ENCODE measurements at places on chromosomes 13 and 19.

DNA sequence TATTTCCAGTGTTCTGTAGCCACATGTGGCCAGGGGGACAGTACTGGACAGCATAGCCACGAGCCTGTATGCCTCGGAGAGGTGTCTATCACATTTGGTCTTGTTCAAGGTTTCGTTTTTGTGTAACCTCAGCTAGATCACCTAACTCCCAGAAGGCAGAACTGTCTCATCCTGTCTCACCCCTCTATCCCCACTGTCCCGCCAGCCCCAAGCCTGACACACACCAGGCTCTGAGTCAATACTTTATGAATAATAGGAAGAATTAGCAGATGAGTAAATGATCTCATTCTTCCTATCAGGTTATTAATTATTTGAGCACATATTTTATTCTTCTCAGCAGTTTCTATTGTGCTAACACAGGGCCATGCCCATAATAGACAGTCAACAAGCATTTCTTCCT, 132.2 kb downstream of the NUFIP1 start:
- no peak for DNase-seq

GRCh38 chr13:79435561-79435990, 29.5 kb upstream of the RBM26 start:
- DNase-seq, result no peak

DNA sequence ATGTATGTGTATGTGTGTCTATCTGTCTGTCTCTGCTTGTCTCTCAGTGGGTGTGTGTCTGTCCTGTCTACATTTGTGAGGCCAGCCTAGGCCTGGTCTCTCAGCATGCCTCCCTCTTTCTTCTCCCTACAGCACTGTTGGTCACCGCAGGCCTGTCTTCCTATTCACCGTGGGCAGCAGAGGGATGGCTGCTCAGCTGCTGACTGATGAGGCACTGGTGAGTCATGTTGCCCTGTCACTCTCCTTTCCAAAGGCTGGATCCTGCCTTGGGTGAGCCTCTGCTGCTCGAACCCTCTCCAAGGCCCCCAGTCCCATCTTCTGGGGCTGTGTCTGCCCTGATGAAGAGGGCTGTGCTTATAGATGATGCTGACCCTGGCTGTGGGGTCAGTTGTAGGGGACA, 6.3 kb downstream of the ZNF71 start:
- DNase-seq, result no peak

- DNase-seq, result no peak
Observed at GRCh38 chr13:106499896-106500295, 35.6 kb downstream of the EFNB2 start.

DNA sequence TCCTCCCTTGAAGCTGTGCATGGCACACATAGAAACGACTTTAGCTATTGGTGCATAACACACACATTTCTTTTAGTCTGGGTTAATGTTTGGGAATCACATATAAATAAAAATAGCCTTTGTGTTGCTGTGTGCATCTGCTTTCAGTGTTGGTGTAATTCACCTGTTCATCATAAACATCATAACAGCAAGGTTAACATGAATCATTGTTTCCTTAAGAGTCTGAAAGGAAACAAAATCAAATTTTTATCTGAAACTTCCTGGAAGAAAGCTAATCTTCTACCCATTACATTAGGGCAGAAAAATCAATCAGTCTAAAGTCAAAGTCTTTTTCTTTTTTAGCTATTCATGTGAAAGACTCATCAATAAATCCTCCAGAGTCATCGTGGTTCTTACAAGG, 35.0 kb upstream of the TNFSF11 start:
- DNase-seq, result no peak

DNA sequence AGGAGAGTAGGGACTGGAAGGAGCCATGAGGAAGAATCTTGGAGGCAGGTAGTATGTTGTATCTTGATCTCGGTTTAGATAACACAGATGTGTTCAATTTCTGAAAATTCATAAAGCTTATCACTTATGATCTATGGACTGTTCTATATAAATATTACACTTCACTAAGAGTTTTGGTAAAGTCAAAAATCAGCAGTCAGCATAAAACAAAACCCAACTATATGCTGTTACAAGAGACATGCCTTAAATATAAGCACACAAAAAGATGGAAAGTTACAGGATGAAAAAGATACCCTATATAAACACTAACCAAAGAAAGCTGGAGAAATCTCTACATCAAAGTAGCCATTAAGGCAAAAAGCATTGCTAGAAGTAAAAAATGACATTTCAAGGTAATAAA, 4.5 kb upstream of the KASH5 start:
- no peak for DNase-seq

Measured in NCI-H187 (cell line).